Stimulated activated CD8-positive, alpha-beta memory T cell treated with anti-CD3 and anti-CD28 coated beads, Interleukin-4, amount 100 ng/mL, for 4 hours (primary cell): ENCODE measurements at places on chromosomes 1 and 21.

GRCh38 chr1:78779831-78780230 is 130.2 kb downstream of the IFI44 start:
- DNase-seq = no peak

- no peak for DNase-seq
These were observed 333.8 kb downstream of the ST6GALNAC3 start for GRCh38 chr1:76408303-76408702.

DNA sequence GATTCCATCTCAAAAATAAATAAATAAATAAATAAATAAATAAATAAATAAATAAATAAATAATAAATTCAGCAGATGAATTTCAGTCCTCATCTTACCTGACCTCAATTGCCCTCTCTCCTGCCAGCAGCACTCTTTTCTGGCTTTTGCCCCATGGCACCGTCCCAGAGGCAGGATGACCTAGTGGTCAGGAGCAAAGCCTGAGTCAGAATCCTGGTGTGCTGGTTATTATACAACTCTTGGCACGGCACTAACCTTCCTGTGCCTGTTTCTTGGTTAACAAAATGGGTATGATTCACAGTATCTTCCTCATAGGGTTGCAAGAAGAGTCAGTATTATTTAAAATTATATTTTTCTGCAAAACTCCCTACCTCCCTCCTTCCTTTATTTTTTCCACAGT is 43.0 kb downstream of the NKAIN1 start:
- no peak for DNase-seq

GRCh38 chr1:245107776-245108114 is 47.0 kb upstream of the KIF26B start:
- no peak for DNase-seq

DNA sequence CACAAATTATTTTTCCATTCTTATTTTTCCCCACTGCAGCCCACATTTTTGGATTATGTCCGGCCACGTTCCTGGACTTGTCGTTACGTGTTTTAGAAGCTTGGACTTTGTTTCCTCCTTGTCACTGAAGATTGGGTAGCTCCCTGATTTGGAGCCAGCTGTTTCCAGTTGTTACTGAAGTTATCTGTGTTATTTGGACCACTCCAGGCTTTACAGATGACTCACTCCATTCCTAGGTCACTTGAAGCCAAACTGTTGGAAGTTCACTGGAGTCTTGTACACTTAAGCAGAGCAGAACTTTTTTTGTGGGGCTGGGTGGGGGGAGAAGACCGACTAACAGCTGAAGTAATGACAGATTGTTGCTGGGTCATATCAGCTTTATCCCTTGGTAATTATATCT is 12.2 kb upstream of the AXDND1 start:
- DNase-seq = no peak

- peak; percentile 39 for DNase-seq
These were observed at the start of the genes FBXO2 and FBXO44 for GRCh38 chr1:11654137-11654938. FBXO2 (minus strand) TSS chr1:11654429; CDS start chr1:11654340, 89 bp downstream. FBXO44 (plus strand) TSS chr1:11654877; CDS start chr1:11655836, 959 bp downstream.

- DNase-seq = no peak
These were observed 109.1 kb downstream of the APP start for GRCh38 chr21:26061437-26061836.

DNA sequence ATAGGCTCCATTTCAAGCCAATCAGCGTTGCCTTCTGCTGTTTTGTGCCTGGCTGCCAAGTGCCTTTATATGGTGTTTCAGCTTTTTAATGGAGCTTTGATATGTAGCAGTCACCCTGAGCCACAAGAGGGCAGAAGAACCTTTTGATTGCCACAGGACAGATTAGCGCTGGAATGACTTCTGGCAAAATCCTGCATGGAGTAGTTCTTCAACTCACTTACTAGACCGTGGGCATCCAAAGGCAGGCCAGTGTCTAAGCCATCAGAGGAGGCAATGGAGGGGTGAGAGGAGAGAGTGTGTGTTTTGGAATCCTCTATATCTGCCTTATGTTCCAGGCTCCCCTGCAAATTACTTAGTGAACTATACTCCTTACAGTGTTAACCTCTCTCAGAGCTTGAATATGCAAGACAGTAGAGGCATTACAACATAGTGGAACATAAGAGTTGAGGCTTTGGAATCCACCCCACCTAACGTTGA is 56.2 kb downstream of the ST3GAL3 start:
- peak; percentile 10 for DNase-seq

DNA sequence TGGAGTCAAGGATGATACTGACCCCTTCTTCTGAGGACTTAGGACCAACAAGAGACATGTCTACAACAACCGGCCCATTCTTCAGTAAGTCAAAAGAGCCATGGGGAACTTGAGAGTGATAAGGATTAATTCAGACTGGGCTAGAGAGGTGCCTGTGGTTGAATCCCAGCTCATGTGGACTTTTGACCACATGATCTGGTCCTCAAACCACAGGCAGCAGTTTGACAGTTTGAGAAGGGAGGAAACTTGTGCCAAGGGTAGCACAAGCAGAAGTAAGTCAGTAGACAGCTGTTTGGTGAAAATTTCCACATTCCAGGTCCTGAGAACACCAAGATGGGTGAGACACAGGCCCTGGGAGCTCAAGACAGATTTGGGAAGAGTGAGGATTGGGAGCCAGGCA is 19.8 kb downstream of the SH3BP5L start:
- DNase-seq = no peak

DNA sequence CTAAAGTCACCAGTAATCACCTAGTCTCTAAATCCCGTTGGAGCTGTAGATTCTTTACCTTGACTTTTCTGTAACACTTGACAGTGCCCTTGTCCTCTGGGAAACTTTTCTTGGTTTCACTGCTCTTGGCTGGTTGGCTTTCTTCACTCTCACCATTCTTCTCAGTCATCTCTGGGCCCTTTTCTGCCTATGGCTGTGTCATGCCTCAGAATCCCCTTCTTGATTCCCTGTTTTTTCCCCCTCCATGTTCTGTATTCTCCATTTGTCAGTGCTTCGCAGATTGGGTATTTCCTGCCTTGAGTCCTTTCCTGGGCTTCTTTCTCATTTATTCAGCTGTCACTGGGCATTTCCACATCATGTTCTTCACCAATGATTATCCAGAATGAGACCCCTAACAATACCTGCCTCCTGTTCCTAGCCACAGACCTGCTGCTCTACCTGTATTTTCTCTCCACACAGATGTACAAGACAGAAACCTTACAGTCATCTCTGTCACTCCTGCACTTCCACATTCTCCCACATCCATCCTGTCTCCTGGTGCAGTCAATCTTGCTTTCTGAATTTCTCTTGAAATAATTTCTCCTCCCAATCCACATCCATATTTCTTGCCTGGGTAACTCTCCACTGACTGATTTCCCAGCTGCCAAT is 14.7 kb downstream of the UCK2 start:
- no peak for DNase-seq

DNA sequence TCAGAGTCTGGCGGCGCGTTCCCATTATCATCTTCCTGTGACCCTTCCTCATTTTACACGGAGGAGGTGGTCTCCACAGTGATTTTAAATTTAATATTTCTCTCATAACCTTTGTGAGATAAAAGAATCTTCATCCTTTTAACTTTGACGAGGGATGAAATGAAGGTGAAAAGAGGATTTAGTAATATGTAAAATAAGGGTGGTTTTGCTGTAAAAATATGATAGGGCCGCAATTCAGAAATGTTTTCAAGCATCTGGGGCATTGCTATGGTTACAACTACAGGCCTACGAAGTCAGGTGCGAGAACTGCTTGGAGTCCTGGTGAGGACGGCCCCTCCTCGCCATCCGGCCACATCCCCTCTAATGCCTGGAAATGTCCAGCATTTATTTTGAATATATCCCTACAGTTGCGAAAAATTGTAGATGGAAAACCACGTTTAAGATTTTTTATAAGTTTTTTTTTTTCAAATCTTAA is 422 bp upstream of the RSBN1 start:
- DNase-seq = no peak

DNA sequence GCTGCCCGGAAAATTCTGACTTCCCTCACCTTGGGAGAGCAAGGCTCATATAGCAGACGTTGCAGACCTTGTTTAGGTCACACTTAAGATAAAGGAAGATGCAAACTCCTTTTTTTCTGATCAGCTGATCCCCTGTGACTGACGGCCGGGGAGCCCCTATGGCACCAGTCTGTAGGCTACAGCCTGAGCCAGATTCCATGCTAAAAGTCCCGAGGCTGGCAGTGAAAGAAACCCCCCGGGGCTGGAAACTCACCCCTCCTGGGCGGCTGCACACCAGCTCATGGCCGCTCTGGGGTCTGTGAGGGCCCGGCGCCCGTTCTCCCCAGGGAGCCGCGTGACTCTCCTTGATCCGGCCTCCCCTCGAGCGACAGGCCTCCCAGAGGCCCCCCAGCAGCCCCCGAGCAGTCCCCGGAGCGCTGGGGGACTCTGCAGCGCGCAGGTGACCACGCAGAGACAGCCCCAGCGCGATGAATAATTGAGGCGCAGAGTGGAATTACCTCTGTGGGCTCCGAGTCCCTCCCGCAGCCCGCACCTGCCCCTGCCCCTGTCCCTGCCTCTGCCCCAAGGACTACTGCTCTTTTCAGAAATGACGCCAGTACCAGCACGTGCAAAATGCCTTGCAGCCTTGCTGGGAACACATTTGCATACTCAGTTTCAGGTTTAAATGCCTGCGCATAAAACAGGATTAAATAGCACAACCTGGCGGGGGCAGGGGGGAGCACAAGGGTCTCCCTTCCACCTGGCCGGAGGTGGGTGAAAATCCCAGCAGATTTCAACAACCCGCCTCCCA is 62.6 kb upstream of the CLDN14 start:
- no peak for DNase-seq

DNA sequence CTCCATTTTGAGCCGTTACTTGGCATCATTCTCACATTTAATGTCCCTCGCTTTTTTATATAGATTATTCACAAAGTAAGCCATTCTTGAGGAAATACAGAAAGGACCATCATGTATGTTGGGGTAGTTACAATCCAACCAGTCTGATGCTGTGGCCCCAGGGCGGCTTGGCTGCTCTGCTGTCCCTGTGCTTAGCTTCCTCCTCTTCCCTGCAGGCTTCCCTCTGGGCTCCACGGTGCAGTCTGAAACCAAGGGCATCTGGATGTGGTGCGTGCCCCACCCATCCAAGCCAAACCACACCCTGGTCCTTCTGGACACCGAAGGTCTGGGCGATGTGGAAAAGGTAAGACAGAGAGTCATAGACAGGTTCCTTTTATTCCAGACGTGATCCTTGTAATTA is 5.5 kb downstream of the GBP6 start:
- DNase-seq = no peak

DNA sequence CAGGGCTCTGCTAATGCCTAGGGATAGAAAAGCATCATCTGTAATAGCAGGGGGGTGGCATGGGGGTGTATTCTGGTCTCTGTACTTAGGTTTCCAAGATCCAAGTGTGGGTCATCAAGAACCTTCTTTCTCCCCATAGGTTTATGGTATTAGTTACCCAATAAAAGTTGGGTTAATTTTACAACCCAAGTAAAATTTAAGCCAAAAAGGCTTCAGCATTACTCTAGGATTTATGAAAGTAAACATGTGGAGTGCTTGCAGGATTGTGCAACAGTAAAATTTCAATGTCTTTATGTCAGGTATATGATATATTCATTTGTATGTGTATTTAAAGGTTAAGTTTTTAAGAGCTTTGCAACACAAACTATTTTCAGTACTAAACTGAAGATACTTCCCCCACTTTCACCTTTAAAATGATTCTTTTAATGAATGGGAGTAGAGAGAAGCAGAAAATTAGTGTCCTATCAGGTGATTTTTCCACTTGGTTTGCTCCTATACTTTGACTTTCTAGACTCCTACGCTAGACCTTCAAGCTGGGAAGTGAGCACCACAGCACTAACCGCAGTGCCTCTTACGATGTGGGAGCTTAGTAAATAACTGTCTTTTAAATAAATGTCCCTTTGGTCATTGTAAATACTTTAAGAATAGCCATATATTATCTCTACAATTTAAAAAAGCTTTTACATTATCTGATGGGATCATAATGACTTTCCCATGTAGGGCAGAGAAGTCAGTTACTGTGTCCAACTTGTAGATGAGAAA is 67.8 kb upstream of the UBE2U start:
- DNase-seq = no peak

DNA sequence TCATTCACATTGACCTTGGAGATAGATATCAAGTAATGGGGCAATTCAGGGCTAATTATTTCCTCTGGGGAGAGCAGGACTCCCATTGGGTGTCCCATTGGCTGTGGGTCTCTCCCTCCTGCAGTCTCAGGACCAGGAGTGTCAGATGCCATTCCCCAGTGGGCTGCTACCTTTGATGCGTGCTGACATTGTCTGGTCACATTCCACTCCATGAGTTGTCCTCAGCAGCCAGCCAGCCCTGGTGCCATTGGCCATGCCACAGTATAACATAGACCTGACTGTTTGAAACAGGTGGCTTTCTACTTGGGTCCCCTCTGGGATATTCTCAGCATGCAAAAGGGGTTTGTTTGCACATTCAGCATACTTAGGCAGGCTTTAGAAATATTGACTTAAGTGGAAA is 118.5 kb downstream of the MRPS6 start:
- DNase-seq = no peak

DNA sequence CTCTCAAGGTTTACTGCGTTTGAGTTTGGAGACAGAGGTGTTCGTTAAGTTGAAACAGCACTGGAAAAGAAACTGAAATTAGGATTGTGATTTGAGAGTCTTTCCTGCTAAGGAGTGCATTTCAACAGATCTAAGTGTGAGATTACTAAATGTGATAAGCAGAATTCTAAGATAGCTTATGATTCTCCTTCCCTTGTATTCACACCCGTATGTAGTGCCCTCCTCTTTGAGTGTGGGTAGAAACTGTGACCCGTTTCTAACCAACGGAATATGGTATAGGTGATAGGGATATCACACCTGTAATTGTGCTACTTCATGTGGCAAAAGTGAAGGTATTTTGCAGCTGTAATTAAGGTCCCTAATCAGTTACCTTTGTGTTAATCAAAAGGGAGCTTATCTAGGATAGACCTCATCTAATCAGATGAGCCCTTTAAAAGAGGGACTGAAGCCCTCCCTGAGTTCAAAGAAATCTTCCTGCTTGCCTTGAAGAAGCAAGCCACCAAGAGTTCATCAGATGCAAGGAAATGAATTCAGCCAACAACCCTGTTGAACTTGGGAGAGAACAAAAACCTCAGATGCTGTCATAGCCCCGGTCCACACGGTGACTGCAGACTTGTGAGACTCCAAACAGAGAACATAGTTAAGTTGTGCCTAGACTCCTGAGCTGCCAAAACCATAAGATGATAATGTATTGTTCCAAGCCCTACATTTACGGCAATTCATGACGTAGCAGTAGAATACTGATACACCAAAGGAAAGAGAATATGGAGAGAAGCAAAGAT is 12.6 kb upstream of the IL12RB2 start:
- no peak for DNase-seq

GRCh38 chr1:39301606-39302005 is 97.1 kb downstream of the MACF1 start:
- no peak for DNase-seq

GRCh38 chr1:13945856-13946255 is 245.9 kb downstream of the PRDM2 start:
- DNase-seq = no peak

DNA sequence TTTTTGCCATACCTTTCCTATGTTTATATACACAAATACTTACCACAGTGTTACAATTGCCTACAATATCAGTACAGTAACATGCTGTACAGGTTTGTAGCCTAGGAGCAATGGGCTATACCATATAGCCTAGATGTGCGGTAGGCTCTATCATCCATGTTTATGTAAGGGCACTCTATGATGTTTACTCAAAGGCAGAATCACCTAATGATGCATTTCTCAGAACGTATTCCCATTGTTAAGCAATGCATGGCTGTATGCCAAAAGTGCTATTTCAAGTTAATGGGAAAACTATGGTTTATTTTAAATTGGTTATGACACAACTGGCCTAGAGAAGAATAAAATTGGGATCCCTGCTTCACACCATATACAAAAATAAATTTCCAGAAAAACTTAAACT is 36.9 kb upstream of the DISP1 start:
- DNase-seq = no peak

GRCh38 chr1:116855773-116856201 is 53.9 kb upstream of the PTGFRN start:
- no peak for DNase-seq
